ENCODE measurements at places on chromosomes 13 and 19.

DNA sequence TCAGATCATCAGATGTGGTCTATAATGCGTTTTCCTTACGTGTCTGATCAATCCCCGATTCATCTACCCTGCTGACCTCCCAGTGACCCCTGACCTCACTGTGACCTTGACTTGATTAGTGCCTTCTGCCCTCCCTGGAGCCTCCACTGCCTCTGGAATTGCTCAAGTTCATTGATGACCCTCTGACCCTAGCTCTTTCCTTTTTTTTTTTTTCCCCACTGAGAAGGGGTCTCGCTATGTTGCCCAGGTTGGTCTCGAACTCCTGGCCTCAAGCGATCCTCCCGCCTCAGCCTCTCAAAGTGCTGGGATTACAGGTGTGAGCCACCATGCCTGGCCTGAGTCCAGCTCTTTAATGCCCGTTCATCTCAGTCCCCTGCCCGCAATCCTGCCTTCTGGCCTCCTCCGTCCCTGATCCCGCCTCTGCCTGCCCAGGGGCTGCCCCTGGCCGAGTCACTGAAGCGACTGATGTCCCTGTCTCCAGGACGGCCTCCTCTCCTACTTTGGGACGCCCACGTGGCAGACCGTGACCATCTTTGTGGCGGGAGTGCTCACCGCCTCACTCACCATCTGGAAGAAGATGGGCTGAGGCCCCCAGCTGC is 4.0 kb upstream of the FTL start:
- DNase-seq = no peak

GRCh38 chr13:39038569-39039030 is 344 bp downstream of the NHLRC3 start:
- no peak for DNase-seq

DNA sequence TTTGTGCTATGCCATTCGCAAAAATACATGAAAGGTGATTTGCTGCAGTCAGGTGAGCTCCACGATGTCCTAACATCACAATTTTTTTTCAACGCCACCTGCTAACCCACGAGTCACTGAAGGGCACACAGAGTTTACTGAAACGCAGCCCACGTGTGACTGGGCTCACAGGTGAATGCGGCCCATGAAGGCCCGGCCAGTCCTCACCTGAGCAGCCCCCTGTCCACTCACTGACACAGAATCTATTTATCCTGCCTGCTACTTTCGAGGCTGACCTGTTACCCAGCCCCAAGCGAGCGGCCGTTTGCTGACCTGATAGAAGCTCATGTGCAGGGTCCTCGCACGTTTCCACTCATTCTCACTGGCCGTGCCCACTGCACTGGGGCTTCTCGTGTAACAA is 121.9 kb upstream of the SOX1 start:
- DNase-seq = no peak

GRCh38 chr13:84187626-84188025 is 305.4 kb upstream of the SLITRK1 start:
- no peak for DNase-seq

DNA sequence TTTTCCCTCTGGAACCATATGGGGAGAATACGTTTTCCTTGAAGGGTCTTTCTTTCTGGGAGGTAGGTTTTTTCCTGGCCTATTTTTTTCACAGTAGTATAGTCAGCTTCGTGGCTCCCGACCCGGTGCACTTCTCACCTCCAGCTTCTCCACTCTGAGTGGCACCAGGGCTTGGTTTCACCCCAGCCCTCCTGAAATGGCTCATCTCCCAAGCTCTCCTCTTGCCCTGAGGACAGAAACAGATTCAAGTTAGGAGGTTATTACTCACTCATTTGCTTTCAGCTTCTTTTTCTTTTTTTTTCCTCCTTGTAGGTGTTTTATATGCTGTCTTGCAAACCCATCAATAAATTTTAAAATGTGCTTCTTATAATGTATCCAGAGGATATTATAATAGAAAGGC is 199.3 kb downstream of the RFC3 start:
- no peak for DNase-seq

GRCh38 chr13:36297366-36298338 is at the start of gene CCDC169:
Gene CCDC169 (minus strand): TSS chr13:36297814. CDS start chr13:36297719, 95 bp downstream.
- DNase-seq = peak; percentile 93

DNA sequence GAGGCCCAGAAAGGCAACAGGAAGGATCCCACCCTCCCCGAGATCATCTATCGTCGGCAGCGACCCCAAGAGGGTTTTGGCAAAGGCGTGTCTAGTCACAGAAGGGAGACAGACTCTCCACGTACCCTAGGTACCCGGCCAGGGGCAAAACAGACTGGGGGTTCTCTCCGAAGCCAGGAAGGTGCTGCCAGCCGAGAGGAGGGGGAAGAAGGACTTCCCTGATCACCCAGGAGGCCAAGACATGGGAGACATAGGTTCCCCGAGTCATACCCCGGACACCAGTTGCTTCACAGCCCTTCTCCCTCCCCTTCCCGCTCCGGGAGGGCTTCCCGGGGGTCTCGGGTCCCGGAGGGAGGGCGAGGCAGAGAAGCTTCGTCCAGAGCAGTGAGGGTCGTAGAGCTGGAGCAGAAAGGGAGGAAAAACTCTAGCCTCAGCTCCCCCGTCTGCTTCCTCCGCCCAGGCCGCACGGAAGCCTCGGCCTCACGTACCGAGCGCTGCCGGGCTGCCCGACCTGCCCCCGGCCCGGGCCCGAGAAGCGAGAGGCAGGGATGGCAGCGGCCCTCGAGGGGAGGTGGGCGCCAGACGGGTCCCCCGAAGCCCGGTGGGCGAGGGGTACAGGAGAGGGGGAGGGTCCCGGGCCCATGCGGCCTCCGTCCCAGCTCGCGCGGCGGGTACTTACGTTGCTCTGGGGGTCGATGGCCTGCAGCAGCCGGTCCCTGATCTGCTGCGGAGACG is 644 bp downstream of the MED26 start:
- DNase-seq = no peak

DNA sequence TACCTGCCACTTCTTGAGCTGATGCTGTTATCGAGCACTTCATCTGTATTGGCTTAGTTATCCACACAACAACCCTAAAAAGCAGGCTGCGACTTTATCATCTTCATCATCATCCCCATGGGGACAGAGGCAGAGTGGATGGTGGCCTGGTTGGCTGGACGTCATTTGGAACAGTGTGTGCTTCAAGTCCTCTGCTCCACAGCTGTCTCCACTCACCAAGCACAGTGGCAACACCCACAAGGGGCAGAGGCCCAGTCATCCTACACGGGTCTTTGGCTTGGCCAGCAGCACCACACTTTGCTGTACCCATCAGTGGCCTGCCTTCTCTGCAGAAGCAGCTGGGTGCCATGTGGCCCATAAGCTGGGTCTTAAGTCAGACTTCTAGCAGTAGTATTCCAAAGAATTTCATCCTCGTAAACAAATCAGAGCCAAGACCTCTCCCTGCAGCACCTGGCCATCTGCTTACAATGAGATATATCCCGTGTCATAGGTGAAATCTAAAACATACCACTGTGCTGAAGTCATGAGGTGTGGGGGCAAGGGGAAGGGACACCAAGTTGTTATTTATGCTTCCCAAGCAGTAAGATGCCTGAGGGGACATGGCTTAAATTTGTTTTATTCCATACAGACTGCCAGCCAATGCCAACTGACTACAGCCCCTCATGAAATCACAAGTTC is 47.9 kb upstream of the EPHX3 start:
- no peak for DNase-seq

DNA sequence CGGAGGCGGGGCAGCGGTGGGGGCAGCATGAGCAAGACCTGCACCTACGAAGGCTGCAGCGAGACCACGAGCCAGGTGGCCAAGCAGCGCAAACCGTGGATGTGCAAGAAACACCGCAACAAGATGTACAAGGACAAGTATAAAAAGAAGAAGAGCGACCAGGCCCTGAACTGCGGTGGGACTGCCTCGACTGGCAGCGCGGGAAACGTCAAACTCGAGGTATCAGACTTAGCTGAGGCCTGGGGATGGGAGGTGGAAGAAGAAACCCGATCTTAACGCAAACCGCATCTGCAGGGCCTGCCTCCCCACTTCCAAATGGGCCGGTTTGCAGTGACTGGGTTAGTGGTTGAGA is 693 bp downstream of the RFXAP start:
- DNase-seq = peak; percentile 33

GRCh38 chr13:21925720-21926119 is 254.8 kb downstream of the FGF9 start:
- peak; percentile 36 for DNase-seq

DNA sequence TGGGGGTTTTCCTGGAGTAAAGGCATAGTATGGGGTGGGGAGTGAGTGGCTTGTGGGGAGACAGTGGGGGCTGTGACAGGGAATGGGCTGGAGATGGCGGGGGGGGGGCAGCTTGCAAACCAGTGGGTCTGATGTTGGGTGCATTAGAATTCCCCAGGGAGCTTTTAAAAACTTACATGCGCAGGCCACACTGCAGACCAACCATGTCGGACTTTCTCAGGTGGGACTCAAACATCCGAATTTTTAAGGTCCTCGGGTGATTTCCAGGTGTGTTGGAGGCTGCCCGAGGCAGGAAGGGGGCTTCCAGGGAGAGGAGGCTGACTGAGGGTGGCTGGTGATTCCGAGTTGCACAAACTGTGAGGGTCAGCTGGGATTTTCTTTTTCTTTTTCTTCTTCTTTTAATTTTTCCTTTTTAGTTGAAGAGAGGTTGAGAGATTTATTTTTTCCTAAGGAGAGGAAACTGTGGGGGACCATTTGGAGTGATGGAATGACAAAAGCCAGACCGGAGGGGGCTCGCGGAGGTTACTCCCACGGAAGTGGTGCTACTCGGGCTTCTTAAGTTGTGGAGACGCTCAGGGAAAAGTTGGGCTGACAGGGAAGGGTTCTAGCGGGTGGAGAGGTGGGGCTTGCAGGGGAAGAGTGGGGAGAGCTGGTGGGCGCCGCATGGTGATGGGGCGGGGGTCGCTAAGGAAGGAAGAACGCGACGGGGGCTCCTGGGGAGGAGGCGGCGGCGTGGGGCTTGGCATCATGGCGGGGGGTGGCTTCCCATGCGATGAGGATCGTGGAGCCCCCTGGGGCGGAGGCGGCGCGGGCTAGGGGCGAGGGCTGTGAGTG is 997 bp upstream of the CACNG8 start:
- no peak for DNase-seq

DNA sequence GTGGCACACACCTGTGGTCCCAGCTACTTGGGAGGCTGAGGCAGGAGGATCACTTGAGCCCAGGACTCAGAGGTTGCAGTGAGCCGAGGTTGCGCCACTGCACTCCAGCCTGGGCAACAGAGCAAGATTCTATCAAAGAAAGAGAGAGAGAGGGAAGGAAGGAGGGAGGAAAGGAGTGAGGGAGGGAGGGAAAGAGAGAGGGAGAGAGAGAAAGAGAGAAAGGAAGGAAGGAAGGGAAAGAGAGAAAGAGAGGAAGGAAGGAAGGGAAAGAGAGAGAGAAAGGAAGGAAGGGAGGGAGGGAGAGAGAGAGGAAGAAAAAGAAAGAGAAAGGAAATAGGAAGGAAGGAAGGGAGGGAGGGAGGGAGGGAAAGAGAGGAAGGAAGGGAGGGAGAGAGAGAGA is 12.4 kb downstream of the NRTN start:
- no peak for DNase-seq

GRCh38 chr19:51468545-51468920 is 9.8 kb upstream of the CEACAM18 start:
- no peak for DNase-seq

DNA sequence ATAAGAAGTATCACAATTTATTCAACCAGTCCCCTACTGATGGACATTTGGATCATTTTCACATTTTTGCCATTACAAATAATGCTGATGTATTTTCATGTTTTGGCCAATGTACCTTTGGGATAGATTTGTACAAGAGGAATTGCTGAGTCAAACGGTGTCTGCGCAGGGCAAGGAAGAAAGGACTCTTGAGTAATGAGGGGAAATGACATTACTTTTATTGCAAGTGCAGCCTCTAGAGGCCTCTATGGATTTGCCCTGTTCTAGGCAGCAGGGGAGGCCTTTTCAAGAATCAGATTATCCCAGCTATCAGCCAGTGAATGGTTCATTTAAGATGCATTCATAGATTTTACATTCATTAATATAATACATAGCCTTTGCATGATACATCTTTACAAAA is 32.9 kb upstream of the GTF3A start:
- DNase-seq = no peak

DNA sequence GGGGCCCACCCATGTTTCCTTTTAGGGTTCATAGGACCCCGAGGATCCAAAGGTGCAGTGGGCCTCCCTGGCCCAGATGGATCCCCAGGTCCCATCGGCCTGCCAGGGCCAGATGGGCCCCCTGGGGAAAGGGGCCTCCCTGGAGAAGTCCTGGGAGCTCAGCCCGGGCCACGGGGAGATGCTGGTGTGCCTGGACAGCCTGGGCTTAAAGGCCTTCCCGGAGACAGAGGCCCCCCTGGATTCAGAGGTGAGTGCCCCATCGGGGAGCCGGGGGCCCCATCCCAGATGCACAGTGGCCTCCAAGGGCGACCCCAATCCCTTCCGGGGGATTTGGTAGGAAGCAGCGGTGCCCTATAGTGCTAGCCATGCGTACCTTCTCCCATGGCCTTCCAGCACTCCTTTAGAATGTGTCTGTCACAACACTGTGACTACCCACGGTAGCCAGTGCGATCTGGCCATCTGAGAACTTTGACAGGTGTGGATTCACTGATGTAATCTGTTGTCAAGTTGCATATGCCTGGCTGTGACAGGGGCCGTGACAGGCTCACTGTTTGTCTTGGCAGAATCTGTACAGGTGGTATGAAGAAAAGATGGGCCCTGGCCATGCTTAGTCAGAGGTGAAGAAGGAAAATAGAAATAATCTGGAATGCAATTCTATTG is 88.5 kb downstream of the RAB20 start:
- DNase-seq = no peak

- no peak for DNase-seq
Observed at GRCh38 chr19:41307090-41307875, 2.7 kb upstream of the CCDC97 start.

DNA sequence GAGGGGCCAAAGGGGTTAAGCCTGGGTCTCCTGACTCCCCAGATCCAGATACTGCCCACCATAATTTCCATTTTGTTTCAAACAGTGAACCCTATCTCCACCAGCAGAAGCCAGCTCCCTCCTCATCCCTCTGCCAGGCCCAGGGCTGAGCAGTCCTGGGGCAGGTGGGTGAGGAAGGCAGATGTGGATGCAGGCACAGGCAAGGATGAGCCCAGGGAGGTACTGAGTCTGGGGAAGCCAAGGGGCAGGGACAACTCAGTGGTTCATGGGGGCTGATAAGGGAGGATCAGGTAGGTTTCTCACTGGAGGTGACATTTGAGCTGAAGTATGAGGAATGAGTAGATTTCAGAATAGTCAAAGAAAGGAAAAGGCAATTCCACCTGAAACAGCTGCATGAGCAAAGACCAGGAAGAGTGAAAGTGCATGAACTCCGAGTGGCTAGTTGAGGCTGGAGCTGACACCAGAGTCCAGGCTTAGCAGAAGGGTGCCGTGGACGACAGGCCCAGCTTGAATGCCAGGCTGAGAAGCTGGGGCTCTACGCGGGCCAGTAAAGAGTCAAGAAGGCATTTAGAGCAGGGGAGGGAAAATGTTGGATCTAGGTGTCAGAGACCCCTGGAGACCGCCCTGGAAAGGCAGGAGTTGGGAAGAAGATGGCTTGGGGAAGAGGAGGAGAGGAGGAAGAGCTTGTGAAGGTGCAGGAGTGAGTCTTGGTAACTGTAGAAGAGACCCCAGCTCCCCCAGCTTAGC is 10.3 kb downstream of the CIC start:
- DNase-seq = no peak

- DNase-seq = peak; percentile 78
Observed at GRCh38 chr13:40069173-40070044, 413.9 kb downstream of the COG6 start.

Measured in WTC11 (cell line).